Naive thymus-derived CD8-positive, alpha-beta T cell (primary cell): ENCODE measurements at places on chromosomes 1 and 21.
A peak's percentile ranks its signal among the peaks of the same experiment; 100 is the strongest.

DNA sequence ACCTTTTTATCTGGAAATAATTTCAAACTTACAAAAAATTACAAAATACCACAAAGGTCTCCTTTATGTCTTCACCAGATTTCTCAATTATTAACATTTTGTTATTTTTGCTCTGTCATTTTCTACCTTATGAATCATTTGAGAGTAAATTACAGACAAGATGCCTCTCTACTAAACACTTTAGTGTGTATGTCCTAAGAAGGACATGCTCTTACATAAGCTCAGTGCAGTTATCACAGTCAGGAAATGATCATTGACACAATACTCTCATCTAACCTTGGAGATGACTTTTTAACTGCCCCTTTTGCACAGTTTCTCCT lies 378.9 kb upstream of the RUNX1 start:
- no peak overlapping the region for H3K27ac ChIP-seq
- H3K36me3 ChIP-seq = peaks cover 13% of the 10 kb centered on the region
- peak overlapping the region; percentile 62 for H3K4me3 ChIP-seq
- H3K4me1 ChIP-seq = peaks cover 10% of the 10 kb centered on the region
- H3K27me3 ChIP-seq = peaks cover 5% of the 10 kb centered on the region

DNA sequence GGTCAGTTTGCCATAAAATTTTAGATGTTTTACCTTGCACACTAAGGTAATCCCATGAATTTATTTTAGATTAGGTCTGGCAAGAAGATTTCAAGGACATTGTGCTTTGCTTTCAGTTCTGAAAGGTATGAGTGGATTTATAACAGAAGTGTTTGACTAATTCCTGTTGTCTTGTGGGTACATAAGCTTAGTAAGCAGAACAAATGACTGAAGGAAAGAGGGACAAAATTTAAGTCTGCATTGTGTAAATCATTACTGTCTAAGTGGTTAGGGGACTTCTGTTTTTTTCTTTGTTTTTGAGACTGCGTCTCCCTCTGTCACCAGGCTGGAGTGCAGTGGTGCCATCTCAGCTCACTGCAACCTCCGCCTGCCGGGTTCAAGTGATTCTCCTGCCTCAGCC lies 60.1 kb downstream of the PKN2 start:
- DNase-seq = no peak
- no peak overlapping the region for H3K4me3 ChIP-seq
- H3K36me3 ChIP-seq = peaks cover 30% of the 10 kb centered on the region
- H3K27me3 ChIP-seq = no peaks in the 10 kb centered on the region
- H3K4me1 ChIP-seq = peaks cover 6% of the 10 kb centered on the region

GRCh38 chr1:171487038-171487437 lies 1.7 kb downstream of the PRRC2C start:
- H3K4me3 ChIP-seq = peak overlapping the region; percentile 89
- peaks cover 68% of the 10 kb centered on the region for H3K4me1 ChIP-seq
- H3K36me3 ChIP-seq = peaks cover 8% of the 10 kb centered on the region
- DNase-seq = no peak

DNA sequence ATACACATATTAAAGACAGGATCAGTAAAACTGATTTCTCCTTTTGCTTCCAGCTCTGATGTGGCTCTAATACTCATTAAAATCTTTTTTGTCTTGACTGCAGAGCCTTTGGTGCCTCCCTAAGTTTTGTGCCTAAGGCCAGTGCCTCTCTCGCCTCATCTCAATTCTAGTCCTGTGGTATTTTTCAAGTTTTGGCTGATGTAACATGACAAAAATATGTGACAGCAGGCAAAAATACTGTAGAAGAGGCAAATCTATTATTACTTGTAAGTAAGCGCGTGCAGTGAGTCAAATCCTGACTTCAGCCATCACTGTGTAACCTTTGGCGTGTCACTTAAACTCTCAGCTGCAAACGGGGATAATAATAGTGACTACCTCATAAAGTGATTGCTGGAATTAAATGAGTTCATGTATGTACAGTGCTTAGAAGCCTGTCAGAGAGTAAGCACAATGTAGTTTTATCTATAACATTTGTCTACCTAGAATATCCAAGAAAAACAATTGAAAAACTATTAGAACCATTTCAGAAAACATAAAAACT lies 74.0 kb downstream of the MAB21L3 start:
- no peak for DNase-seq
- peaks cover 2% of the 10 kb centered on the region for H3K27me3 ChIP-seq
- no peaks in the 10 kb centered on the region for H3K36me3 ChIP-seq
- no peak overlapping the region for H3K27ac ChIP-seq
- H3K4me1 ChIP-seq = no peaks in the 10 kb centered on the region

GRCh38 chr1:44664730-44665370 lies 9.4 kb downstream of the TMEM53 start:
- peak overlapping the region; percentile 52 for H3K4me3 ChIP-seq
- peaks cover 16% of the 10 kb centered on the region for H3K4me1 ChIP-seq
- H3K27ac ChIP-seq = peak overlapping the region; percentile 78

DNA sequence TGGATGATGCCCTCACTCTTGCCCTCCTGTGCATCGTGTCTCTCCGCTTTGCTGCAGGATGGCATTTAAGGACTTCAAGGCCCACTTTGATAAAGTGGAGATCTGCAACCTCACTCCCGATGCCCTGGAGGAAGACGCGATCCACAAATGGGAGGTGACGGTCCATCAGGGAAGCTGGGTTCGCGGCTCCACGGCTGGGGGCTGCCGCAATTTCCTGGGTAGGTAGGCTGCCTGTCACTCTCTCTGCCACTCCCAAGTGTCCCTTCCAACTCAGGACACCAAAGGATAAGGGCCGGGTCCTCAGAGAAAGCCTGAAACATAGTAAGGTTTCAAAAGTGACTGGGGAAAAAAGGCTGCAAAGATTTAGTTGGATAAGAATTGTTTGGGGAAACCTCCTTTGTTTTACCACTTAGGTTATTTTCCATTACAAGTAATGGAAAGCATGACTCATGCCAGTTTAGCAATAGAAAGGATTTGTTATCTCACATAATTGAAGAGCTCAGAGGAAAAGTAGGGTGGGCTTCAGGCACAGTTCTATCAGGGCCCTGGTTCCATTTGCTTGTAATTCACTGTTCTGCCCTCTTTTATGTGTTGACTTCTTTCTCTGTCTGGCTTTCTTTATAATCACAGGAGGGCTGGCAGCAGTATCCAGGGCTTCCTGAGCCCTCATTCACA lies 31.9 kb downstream of the CAPN9 start:
- no peaks in the 10 kb centered on the region for H3K36me3 ChIP-seq
- H3K4me1 ChIP-seq = no peaks in the 10 kb centered on the region
- H3K27ac ChIP-seq = no peak overlapping the region
- H3K27me3 ChIP-seq = peaks cover 7% of the 10 kb centered on the region
- H3K4me3 ChIP-seq = no peak overlapping the region

DNA sequence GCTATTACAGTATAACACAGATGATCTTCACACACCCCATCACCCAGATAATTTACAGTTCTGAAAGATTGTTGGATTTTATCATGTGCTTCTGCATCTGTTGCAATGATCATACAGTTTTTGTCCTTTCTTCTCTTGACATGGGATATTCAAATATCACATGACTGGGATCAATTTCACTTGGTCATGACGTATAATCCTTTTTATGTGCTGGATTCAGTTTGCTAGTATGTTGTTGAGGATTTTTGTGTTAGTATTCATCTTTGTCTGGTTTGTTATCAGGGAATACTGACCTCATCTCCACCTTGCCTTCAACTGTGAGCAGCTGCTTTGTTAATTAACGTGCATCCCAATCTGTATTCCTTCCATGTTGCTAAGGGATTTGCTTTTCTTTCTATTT lies 44.7 kb upstream of the DISC1 start:
- no peaks in the 10 kb centered on the region for H3K4me1 ChIP-seq
- DNase-seq = no peak

GRCh38 chr1:200036619-200037270 lies 9.2 kb downstream of the NR5A2 start:
- H3K27ac ChIP-seq = no peak overlapping the region
- H3K36me3 ChIP-seq = no peaks in the 10 kb centered on the region
- H3K4me3 ChIP-seq = no peak overlapping the region
- peaks cover 33% of the 10 kb centered on the region for H3K4me1 ChIP-seq
- H3K27me3 ChIP-seq = no peaks in the 10 kb centered on the region

GRCh38 chr1:116667078-116667574 lies 407 bp downstream of the IGSF3 start:
- H3K27ac ChIP-seq = no peak overlapping the region
- peaks cover 63% of the 10 kb centered on the region for H3K27me3 ChIP-seq
- no peaks in the 10 kb centered on the region for H3K36me3 ChIP-seq
- no peak for DNase-seq
- H3K4me1 ChIP-seq = peaks cover 22% of the 10 kb centered on the region

- no peak overlapping the region for H3K27ac ChIP-seq
- no peak for DNase-seq
- H3K36me3 ChIP-seq = no peaks in the 10 kb centered on the region
- peaks cover 3% of the 10 kb centered on the region for H3K4me1 ChIP-seq
These were observed 65.7 kb downstream of the TLR5 start for GRCh38 chr1:223077247-223077833.

DNA sequence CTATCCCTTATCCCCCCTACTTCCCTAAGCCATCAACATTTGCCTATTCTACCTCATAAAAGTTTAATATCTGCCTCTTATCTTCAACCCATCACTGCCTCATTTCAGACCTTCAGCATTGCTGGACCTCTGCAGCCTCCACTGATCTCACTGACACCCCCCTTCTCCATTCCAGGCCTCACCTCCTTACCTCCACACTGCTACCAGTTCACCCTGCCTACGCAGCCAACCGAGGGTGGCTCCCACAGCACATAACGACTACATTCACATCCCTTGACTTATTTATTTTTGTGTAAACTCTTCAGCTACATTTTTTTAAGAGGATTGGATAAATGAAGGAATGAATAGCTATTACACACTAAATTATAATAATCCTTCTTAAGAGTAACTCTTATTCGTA lies 14.2 kb downstream of the CLCC1 start:
- H3K4me3 ChIP-seq = no peak overlapping the region
- H3K36me3 ChIP-seq = no peaks in the 10 kb centered on the region
- no peaks in the 10 kb centered on the region for H3K27me3 ChIP-seq
- peak overlapping the region; percentile 58 for H3K27ac ChIP-seq
- DNase-seq = no peak

GRCh38 chr1:38123356-38124135 lies 77.0 kb upstream of the POU3F1 start:
- H3K4me3 ChIP-seq = no peak overlapping the region
- no peaks in the 10 kb centered on the region for H3K4me1 ChIP-seq
- DNase-seq = no peak
- no peak overlapping the region for H3K27ac ChIP-seq
- H3K36me3 ChIP-seq = no peaks in the 10 kb centered on the region

GRCh38 chr1:50894340-50894739 lies 65.7 kb downstream of the FAF1 start:
- H3K4me1 ChIP-seq = peaks cover 32% of the 10 kb centered on the region
- DNase-seq = no peak
- H3K27ac ChIP-seq = no peak overlapping the region
- H3K27me3 ChIP-seq = no peaks in the 10 kb centered on the region

DNA sequence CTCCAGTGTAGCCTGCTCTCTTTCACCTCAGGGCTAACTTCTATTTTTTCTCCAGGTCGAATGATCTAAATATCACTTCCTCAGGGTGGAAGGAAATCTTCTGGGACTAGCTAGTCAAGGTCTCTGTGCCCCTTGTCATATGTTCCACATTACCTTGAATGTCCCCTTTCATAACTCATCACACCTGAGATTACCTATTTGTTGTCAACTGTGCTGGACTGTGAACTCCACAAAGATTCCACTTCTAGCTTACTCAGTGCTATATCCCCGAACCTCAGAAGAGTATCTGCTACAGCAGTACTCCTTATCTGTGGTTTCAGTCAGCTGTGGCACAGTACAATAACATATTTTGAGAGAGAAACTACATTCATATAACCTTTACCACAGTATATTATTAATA lies 14.6 kb upstream of the SYNJ1 start:
- H3K27ac ChIP-seq = no peak overlapping the region
- peaks cover 6% of the 10 kb centered on the region for H3K4me1 ChIP-seq
- no peak overlapping the region for H3K4me3 ChIP-seq
- DNase-seq = no peak

DNA sequence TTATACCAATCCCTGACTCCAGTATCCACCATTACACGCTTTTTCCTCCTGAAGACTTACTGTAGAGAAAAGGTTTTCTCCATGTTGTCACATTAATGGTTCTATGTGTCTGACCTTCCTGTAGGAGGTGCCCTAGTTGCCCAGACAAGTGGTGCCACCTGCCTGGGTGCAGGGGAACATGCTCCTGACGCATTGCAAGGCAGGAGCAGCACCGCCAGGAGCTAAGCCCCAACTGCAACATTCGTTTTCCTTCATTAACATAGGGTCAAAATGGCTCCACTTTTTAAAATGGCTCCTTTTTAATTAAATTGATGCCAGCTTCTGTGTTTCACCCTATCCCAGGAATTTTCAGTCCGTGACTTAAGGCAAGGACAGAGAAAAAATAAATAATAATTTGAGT lies 220.1 kb upstream of the SAMSN1 start:
- H3K27me3 ChIP-seq = no peaks in the 10 kb centered on the region
- DNase-seq = no peak
- H3K4me1 ChIP-seq = no peaks in the 10 kb centered on the region
- no peak overlapping the region for H3K4me3 ChIP-seq

- H3K36me3 ChIP-seq = no peaks in the 10 kb centered on the region
- H3K4me1 ChIP-seq = peaks cover 62% of the 10 kb centered on the region
- DNase-seq = no peak
- H3K27me3 ChIP-seq = no peaks in the 10 kb centered on the region
- no peak overlapping the region for H3K27ac ChIP-seq
- no peak overlapping the region for H3K4me3 ChIP-seq
These were observed 137.1 kb downstream of the AKT3 start for GRCh38 chr1:243712941-243713340.

- H3K36me3 ChIP-seq = no peaks in the 10 kb centered on the region
- no peak overlapping the region for H3K4me3 ChIP-seq
- no peak overlapping the region for H3K27ac ChIP-seq
- H3K27me3 ChIP-seq = no peaks in the 10 kb centered on the region
These were observed 86.4 kb downstream of the WDR64 start for GRCh38 chr1:241738284-241739078.

DNA sequence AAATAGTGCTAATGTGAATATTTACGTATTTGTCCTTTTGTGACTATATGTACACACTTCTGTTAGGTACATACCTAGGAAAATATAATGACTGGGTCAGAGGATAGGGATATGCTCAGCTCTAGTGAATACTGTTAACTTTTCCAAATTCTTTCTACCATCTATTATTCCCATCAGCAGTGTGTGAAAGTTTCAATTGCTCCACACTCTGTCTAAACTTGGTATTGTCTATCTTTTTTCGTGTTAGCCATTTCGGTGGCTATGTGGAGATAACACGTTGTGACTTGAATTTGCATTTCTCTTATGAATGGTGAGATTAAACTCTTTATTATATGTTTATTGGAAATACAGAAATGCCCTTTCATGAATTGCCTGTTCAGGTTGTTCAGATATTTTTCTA lies 22.7 kb upstream of the LELP1 start:
- H3K4me1 ChIP-seq = no peaks in the 10 kb centered on the region
- DNase-seq = no peak
- no peak overlapping the region for H3K27ac ChIP-seq
- H3K36me3 ChIP-seq = peaks cover 4% of the 10 kb centered on the region

- no peak for DNase-seq
- no peak overlapping the region for H3K27ac ChIP-seq
- H3K4me1 ChIP-seq = no peaks in the 10 kb centered on the region
- no peaks in the 10 kb centered on the region for H3K36me3 ChIP-seq
These were observed 10.1 kb upstream of the PSRC1 start for GRCh38 chr1:109293026-109293425.
